ENCODE measurements at places on chromosomes 12 and 14. TPM values are rescaled to one million over a fixed set of nuclear protein-coding genes. Genes with fewer than 3 reads are reported as not detected.

Gene PMCH
- 0.97 TPM for polyA plus RNA-seq

Gene SLC16A7
- polyA plus RNA-seq: 4.9 TPM

Gene FAM181A
- 0.09 TPM for polyA plus RNA-seq

Gene RHOF
- polyA plus RNA-seq: 9.6 TPM

DNA sequence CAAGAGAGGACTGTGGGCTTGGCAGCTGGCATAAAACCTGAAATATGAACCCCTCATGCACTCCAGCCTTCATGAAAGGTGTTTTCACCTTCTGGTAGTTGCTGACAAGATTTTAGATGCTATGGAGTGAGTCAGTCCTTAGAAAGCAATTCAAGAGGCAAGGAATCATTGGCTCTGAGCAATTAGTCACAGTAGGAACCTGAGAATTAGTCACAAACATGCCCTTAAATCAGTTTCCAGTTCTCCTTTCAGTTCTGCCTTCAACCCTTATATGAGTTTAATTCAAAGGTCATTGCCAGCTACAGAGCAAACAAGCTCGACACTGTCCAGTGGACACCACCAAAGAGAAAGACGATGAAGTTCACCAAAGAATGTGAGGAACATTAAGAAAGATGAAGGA, 472.3 kb downstream of the GLT1D1 start:
- DNase-seq: no peak

Gene RIN3
- 6.3 TPM for polyA plus RNA-seq

- no peak for DNase-seq
Observed at GRCh38 chr14:37643701-37644100, 48.3 kb downstream of the TTC6 start.

Gene GPRC5A
- polyA plus RNA-seq: 6.8 TPM

GRCh38 chr14:35973770-35974169, 147.6 kb downstream of the BRMS1L start:
- no peak for DNase-seq

- DNase-seq: no peak
Observed at GRCh38 chr14:101903111-101903561, 61.2 kb upstream of the DYNC1H1 start.

Gene COQ5
- polyA plus RNA-seq: 66.7 TPM

DNA sequence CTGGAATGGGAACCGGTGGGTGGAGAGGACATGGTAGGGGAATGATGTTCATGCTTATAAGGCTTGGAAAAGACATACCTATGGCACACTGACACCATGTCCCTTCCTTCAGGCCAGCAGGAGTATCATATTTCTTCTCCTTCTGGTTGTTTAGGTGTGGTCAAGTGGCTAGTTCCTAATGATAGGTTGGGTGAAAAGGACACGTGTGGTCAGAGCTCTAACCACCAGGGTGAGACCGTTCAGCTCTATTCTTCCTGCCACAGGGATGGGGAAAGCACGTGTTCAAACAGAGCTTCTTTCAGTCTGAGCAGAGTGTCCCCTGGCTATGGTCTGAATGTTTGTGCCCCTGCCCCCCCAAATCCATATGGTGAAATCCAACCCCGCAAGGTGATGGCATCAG, 209.1 kb downstream of the PAX9 start:
- no peak for DNase-seq

Gene ART4
- polyA plus RNA-seq: 0.68 TPM

Gene FBXL14
- 10.9 TPM for polyA plus RNA-seq

GRCh38 chr12:76084863-76085519, 506 bp upstream of the NAP1L1 start:
- DNase-seq: peak; percentile 87

DNA sequence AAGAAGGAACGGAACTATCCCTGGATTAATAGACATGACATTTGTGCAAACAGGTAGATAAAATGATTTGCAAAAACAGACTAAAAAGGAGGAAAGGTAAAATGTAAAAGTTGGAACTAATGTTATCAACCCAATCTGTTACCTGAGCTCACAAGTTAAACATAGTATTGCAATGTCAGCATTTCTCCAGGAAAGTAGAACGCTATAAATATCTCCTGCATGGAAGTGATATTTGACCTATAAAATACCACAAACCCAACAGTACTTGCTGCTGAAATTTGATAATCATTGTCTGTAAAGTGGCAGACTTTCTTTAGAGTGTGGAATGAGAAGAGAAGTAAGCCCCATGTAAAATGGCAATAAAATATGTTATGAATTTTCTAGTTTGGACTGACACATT, 1435.7 kb downstream of the LRFN5 start:
- no peak for DNase-seq

Gene POTEG
- polyA plus RNA-seq: not detected

Data from left renal cortex interstitium (tissue), 4 donors.